ENCODE measurements at places on chromosomes 16 and 17.

DNA sequence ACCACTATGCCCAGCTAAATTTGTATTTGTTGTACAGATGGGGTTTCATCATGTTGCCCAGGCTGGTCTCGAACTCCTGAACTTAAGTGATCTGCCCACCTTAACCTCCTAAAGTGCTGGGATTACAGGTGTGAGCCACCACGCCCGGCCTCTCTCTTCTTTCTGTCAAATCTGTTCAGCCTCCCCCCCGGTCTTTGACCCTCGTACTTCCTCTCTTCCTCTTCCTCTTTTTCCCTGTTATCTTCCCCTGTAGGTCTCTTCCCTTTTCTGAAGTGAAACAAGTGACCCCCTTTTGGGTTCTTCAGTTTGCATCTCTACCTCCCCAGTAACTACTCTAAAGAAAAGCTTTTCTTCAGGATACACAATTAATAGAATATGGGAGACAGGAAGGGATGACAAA lies 31.7 kb upstream of the DHX40 start:
- no peak for DNase-seq

GRCh38 chr16:83969771-83970429 lies 1.9 kb downstream of the NECAB2 start:
- DNase-seq = no peak

DNA sequence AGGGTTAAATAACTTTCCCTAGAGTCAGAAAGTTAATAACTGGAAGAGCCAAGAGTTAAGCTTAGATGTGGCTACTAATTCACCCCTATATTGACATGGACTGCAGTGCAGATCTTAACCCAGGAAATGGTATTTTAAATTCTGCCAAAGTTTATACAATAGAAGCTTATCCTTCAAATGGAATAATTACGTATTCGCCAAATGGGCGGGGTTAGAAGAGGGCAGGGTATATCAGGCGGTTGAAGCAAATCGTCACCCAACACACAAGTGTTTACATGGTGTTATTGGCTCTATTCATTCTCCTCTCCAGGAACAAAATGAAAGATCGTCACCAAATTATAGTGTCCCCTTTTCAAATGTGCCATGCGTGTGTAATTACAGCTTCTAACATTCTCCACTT lies 182.7 kb downstream of the PRKCB start:
- DNase-seq = no peak

DNA sequence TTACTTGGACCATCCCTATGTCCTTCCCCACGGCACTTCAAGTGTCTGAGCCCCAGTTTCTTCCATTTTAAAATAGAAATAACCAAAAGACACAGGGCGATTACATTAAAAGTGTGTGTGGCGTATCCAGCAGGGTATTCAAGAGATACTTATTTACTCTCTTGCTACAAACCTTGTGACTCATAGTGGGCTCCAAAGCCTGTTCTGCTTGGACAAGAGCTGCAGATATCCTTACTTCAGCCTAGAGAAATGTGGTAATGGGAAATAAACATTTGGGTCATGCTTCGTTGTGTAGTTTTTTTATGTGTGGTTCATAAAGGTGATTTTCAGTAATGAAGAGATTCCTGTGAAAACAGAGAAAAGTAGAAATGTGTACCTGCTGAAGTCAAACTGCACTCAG lies 288.9 kb upstream of the CDH11 start:
- DNase-seq = no peak

GRCh38 chr16:4216596-4216995 lies 25.3 kb downstream of the SRL start:
- no peak for DNase-seq

DNA sequence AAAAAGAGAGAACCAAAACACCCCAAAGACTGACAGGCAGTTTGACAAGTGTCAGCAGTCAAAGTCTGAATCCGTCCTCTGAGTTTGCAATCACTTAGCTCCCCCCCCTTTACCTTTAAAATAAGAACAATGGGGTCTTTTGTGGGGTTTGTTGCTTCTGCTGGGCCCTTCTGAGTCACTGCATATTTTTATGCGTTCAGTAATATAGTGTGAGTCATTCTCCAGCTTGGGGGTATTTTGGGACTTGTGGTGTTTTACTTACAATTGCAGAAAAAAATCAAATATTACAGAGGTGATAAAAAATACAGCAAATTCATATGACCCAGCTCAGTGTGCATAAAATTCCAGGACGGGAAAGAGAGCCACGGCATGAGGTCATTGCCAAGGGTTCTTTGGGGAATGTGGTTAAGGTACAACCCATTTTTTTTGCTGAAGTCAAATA lies 120.1 kb downstream of the CYLD start:
- no peak for DNase-seq

DNA sequence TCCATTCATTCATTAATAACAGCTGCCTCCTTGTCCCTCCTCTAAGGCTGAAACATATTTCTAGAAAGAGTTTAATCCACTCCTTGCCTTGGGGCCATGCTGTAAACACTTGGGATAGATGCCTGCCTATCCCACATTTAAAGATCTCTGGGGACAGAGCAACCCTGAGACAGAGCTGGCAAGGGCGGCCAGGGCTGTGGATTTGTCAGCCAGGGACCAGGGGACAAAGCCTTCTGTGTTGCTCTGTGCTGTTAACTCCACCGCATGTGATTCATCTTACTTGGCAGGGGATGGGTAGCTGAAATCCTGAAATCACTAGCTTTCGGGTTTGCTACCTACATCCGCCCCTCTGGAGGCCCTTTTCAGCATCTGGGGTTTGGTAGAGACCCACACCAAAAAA lies 392.9 kb downstream of the SLC39A11 start:
- no peak for DNase-seq

DNA sequence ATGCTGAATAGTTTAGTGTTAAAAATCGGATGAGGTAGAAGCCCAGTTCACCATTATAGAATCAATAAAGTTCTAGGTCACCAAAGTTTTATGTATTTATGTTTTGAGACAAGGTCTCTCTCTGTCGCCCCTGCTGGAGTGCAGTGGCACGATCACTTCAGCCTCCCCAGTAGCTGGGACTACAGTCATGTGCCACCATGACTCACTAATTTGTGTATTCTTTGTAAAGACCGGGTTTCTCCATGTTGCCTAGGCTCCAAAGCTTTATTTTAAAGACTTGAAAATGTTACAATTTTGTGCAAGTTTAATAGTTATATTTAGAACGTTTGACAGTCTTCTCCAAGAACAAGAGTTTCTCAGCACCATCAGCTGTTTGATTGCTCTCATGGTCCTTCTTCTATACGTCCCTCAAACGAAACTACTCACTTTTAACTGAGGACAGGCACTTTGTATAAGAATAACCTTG lies 32.1 kb downstream of the NDE1 start:
- peak; percentile 38 for DNase-seq

GRCh38 chr17:79573196-79573896 lies 37.5 kb downstream of the RBFOX3 start:
- DNase-seq = no peak

GRCh38 chr17:6938637-6939036 lies 57.2 kb upstream of the ALOX12 start:
- DNase-seq = no peak

DNA sequence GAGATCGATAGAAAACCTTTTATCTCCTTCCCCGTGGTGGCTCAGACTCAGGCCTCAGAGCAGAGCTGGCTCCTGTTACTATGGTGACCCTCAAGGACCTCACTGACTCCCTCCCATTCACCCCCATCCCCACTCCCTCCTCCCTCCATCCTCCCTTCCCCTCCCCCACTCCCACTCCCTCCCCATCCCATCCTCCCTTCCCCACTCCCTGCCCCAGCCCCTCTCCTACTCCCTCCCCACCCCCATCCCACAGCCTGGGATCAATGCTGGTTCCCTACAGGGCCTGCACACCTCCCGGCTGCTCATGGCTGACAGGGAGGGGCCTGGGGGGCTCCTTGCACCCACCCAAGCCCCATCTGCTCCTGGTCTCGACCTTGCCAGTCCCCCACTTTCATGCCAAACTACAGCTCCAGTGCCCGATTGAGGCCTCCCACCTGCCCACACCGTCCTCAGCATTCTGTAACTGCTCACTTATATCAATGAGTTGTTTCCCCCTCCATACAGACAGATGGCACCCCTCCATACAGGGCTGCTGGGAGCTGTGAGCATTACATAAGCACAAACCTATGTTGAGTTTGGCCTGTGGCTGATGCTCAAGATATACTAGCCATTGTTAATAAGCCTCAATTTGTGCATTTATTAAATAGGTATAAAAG lies 11.6 kb upstream of the RAI1 start:
- DNase-seq = no peak

GRCh38 chr17:67602974-67603373 lies 114.8 kb upstream of the NOL11 start:
- DNase-seq = peak; percentile 38

DNA sequence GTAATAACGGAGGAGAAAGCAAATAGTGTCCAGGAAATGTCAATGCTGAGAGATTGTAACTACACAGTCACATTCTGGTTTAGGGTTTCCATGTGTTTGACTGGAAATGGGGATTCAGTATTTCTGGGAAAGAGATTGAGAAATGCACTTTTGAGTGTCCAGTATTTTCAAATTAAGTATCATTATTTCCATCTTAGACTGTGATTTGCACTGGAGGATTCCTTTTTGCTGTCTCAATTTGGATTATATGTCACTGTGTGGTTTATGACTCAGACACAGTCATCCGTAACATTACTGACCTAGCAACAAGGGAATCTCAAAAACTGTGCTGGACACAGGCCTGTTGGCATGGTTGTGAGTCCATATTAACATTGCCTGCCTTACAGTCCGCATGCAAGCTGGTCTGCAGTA lies 681.4 kb downstream of the CDH11 start:
- DNase-seq = no peak

DNA sequence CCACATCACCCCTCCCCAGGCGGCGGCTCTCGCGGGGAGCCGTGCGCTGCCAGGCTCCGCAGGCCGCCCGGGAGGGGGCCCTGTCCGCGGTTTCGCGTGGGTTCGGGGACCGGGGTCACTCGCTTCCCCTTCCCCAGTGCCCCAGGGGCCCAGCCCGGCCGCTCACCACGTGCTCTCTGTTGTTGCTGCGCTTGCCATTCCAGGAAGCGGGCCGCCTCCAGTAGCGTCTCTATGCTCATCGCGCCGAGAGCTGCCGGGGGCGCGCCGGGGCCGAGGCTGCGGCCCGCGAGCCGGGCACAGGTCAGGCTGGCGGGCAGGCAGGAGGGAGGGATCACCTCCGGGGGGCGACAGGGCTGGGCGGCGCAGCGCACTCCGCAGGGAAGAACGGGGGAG lies 390 bp downstream of the MNT start:
- DNase-seq = peak; percentile 74

Measured in stimulated activated naive CD8-positive, alpha-beta T cell treated with anti-CD3 and anti-CD28 coated beads, Interleukin-15, amount 100 ng/mL, for 72 hours (primary cell).